ENCODE measurements at places on chromosomes 2 and 18. TPM values are rescaled to one million over a fixed set of nuclear protein-coding genes. Genes with fewer than 3 reads are reported as not detected.

Gene EFHD1
- polyA plus RNA-seq: not detected

Gene ALLC
- polyA plus RNA-seq: not detected

Gene CWC22
- polyA plus RNA-seq: 31.0 TPM

Gene NR4A2
- 61.0 TPM for polyA plus RNA-seq

Gene PCARE
- not detected for polyA plus RNA-seq

Gene SKA1
- polyA plus RNA-seq: 0.53 TPM

DNA sequence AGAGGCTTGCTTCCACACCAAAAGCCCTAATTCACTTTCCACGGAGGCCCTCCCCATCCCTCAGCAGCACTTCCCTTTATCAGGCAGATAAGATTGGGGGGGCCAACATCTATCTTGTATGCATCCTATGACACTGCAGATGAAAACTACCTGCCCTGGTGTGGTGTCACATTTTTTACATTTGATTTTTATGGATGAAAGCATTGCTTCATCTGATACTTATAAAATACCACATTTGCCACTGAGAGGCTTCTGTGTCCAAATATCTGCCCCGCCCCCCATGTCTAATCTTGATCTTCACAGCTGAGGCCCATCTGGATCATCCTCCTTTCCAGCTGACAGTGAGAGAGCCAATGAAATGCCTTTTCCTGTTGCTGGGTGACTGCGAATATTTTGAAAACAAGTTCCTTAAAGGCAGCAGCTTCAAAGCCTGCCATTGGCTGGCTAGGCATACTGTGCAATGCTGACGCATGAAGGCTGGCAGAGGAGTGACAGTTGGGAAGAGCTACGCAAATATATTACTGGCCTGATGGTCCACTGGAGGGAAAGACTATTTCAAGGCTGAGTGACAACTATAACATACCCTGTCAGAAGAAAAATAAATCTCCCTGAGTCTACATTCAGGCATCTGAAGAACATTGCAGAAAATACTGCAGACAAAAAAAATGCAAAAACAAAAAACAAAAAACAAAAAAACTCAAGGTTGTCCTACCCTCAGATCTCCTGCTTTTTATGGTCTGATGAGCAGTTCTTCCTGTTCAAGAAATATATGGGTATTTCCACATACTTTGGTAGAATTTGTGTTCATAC is 318.7 kb downstream of the PDE11A start:
- DNase-seq: peak; percentile 12
- H3K27me3 ChIP-seq: peaks cover 7% of the 10 kb centered on the region
- no peak overlapping the region for H3K4me3 ChIP-seq
- peaks cover 4% of the 10 kb centered on the region for H3K4me1 ChIP-seq

DNA sequence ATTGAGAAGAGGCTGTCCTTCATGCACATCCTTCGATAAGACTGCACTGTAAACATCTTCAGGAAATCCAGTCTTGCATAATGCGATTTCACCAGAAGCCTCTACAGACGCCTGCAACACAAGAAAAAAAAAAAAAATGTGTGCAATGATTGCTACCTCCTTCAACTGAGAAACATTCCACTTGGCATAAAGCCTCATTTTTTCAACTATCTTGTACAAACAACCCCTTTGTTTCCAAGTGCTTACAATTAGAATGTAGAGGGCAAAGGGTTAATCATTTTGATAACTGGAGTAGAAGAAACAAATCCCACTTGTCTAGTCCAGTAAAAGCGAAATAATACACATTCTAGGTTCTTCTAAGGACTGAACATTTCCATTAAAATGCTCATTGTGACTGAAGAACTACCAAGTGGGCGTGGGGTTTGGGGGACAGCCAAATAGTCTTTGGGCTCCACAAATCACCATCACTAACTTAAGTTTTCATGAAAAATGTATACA is 29.2 kb downstream of the CDH2 start:
- no peak overlapping the region for H3K27ac ChIP-seq
- H3K27me3 ChIP-seq: no peaks in the 10 kb centered on the region
- H3K36me3 ChIP-seq: no peaks in the 10 kb centered on the region
- DNase-seq: no peak
- H3K4me1 ChIP-seq: no peaks in the 10 kb centered on the region

DNA sequence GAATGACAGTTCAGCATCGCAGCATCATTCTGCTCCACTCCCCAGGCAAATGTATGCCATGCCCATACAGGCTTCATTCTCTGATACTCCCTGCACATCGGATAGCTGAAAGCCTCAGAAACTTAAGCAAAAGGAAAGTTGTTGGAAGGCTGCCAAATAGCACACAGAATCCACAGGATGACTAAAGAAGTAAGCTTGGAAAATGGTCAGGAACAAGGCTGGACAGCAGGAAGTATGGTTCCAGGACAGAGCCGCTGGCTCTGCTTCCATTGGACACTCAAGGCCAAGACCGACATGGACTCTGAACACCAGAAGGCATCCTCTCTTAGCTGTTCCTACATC is 256.5 kb downstream of the CDH20 start:
- no peaks in the 10 kb centered on the region for H3K36me3 ChIP-seq
- H3K4me3 ChIP-seq: no peak overlapping the region
- peaks cover 3% of the 10 kb centered on the region for H3K27me3 ChIP-seq
- no peaks in the 10 kb centered on the region for H3K4me1 ChIP-seq
